NCI-H2171 (cell line): ENCODE measurements at places on chromosomes 6 and 20.
A peak's percentile ranks its signal among the peaks of the same experiment; 100 is the strongest.

DNA sequence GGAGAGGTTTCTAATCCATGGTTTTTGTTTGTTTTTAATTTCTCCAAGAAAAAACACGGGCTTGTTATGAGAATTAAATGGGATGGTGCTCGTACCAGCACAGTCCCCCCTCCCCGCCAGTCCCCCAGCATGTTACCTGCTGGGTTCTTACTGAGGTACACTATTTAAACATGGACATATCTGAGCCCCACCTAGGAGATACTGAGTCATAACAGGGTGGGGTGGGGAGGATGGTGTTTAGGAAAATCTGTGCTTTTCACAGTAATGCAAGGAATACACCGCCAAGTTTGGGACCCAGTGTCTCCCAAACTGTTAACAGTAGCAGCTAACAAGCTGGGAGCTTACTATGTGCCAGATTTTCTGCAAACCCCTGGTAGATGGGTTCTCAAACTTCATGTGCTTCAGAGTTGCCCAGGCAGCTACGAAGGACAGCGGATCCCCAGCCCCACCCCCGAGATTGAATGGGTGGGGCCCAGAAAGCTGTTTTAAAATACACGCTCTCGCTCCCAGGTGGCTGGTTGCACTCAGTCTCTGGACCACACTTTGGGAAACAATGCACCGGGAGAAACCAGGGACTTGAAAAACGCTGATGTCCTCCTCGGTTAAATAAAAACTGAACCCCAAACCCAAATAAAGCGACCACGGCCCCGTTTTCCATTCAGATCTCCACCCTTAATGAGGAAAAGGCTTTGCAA, 995 bp downstream of the ZFP64 start:
- no peak for DNase-seq

- DNase-seq, result no peak
Measured at GRCh38 chr20:13276945-13277541, 56.0 kb downstream of the ISM1 start.

- DNase-seq, result no peak
Measured at GRCh38 chr20:37393196-37393862, 47.4 kb downstream of the SRC start.

GRCh38 chr6:169324656-169325459, 71.2 kb upstream of the THBS2 start:
- DNase-seq, result no peak

DNA sequence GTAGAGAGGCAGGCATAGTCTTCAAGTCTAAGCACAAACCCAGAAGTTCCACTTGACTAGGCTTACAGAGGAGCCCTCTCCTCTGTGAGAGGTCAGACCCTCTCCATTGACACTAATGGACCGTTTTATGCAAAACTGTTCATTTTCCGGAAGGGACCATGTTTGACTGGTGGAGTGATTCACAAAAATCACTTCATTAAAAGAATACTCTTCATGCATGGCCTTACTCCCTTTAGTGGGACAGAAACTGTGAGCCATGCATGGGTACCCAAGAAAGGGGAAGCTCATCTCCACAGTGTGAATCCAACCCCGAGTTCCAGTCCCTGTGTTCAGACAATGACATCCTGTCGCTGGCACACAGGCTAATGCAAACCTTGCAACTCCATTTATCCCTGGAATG, 63.2 kb downstream of the OLIG3 start:
- DNase-seq, result no peak

DNA sequence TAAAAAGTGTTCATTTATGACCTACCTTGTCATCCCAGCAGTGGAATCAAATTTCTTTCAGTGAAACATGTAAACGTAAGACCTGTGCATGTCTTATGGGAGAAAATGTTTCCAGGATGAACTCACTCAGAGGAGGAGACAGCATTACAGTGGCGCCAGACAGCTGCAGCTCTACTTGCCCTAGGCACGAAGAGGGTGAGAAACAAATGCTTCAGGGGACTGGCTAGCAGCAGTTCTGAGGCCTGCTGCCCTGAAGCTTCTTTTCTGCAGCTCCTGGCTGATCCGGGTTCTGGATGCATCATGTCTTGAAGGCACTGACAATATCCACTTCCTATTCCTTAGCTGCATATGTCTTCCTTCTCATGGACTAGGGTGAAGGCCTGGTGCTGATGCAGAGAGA, 120.2 kb downstream of the QRSL1 start:
- DNase-seq, result no peak

GRCh38 chr6:149856256-149856994, 7.7 kb downstream of the LRP11 start:
- DNase-seq, result no peak

- DNase-seq, result peak; percentile 93
Measured at GRCh38 chr6:29632789-29633533, at the start of gene GABBR1. Gene GABBR1 (minus strand): TSS chr6:29633183. CDS start chr6:29632385, 798 bp downstream.

- no peak for DNase-seq
Measured at GRCh38 chr6:8069631-8070284, 5.6 kb upstream of the BLOC1S5 start.

DNA sequence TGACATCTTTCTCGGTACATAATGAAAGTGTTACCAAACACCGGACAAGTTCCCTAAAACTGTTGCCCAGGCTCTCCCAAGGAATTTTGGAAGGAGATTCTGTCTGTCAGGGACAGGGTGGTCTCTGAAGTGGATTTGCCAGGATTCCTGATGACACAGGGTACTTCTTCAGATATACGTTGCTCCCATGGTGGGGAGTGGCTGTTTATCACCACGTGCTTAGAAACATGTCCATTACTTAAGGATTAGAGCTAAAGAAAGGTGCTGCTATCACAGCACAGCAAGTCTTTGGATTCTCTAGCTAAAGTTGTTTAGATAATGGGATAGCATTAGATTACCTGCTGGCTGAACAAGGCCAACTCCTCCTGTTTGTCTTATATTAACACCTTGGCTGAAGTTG, 6.3 kb downstream of the SPINT3 start:
- DNase-seq, result no peak

DNA sequence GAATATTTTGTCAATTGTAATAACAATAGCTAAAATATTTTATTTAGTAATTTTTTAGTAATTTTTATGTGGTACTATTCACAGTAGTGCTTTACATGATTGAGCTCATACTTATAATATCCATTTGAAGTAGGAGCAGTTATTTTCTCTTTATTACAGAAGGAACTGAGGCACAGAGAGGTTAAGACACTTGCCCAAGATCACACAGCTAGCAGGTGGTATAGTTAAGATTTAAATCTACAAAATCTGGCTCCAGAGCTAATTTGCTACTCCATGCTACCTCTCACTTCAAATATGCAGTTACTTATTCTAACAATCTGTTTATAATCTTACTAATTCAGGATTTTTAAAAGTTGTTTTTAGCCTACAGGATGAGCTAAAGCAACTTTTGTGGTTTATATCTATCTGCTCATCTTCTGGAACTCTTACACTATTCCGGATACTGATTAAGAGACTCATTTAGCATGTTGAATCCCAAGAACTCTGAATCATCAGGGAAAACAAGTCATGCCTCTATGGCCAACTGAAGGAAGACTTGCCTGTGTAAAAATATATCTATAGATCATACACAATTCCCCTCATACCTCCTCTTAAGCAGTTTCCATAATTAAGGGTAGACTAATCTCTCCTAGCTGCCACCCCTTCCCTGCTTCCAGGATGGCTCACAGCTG, 324.2 kb downstream of the UBE3D start:
- DNase-seq, result no peak

DNA sequence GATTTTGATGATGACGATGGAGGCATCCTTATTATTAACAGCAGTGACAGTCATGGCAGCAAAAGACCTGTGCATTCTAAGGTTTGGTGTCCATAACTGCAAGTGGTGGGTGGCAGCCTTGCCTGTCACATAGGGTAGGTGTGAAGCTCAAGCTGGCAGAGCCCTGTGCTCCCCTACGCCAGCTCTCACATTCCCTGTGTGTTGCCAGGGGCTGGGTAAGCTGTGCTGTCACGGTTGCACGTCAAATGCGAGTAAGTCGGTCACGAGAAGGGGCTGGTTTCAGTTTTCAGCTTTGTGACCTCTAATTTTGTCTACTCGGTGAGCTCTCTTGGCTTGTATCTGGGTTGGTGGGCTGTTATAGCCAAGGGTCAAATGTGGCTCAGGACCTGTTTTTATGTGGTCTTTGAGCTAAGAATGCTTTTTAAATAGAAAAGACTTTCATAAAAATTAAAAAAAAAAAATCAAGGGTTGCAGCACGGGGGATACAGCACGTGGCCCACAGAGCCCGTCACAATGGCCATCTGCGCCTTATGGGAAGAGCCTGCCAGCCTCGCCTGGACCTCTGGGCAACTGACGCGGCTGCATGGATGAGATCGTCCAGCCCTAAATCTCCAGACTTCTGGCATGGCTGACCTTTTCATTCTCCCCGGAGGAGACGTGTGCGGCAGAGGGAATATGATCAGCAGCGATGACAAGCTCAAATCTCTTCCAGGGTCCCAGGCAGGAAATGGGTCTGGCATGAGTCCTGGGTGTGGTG, 148.5 kb downstream of the PHACTR3 start:
- no peak for DNase-seq

DNA sequence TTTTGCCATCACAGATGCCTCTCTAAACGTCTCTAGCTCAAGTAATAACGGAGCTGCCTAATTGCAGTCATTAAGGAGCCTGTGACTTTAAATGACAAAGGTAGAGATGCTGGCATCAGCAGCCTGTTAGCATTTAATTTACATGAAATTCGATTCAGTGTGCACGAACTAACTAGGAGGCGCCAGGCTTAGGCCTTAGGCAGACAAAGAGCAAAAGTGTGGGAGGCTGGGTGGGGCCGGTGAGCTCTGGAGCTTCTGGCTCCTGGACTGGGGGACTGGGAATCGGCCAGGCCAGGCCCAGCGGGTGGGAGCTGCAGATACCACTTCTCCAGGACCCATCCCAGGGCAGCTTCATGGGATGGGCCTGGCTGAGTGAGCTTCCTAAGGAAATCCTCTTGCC, 170.0 kb upstream of the AGPAT4 start:
- no peak for DNase-seq

DNA sequence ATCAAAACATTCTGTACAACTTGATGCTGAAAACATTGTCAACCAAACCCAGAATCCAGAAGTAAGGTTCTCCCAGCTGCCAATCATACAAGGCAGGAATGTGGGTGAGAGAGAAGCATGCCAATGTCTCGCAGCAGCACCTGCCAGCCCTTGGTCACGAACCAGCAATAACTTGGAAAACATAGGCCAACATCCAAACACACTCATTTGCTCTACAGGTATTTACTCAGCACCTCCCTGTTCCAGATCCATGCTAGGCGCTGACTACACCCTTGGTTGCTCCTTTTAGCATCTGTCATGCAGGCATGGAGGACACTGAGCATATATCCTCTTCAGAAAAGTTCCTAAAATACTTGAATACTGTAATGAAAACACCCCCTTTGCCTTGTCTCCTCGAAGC, 63.6 kb downstream of the FAXC start:
- no peak for DNase-seq

- DNase-seq, result no peak
Measured at GRCh38 chr6:13422681-13423221, 64.6 kb downstream of the GFOD1 start.

- no peak for DNase-seq
Measured at GRCh38 chr6:119966484-119966883, 616.9 kb upstream of the MAN1A1 start.

DNA sequence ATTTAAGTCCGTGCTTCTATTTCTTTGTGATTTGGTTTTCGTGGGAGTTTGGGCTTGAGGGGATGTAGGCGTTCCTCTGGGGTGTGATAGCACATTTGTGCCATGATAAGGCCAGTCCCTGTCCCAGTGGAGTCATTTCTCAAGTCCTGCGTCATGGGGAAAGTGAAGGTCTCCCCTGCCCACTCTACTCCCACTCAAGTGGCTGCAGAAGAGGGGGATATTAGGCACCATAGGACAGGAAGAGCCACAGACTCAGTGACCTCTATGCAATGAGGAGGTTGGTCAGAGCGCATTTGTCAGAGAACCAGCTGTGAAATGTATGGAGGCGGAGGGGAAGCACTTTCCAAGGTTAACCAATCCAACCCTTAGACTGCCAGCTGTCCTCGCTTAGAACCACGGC, 51.9 kb upstream of the EDN1 start:
- DNase-seq, result no peak

GRCh38 chr6:133130863-133131262, 110.3 kb upstream of the EYA4 start:
- DNase-seq, result no peak

GRCh38 chr6:35216851-35217811, 3.4 kb downstream of the SCUBE3 start:
- no peak for DNase-seq
